Stimulated activated CD4-positive, alpha-beta T cell treated with anti-CD3 and anti-CD28 coated beads, Interleukin-15, amount 100 ng/mL, for 48 hours (primary cell): ENCODE measurements at places on chromosomes 11 and 22.

GRCh38 chr22:48863965-48864528, 963.6 kb downstream of the BRD1 start:
- no peak for DNase-seq

- DNase-seq = no peak
Measured at GRCh38 chr11:69918231-69918937, 99.2 kb upstream of the FGF3 start.

DNA sequence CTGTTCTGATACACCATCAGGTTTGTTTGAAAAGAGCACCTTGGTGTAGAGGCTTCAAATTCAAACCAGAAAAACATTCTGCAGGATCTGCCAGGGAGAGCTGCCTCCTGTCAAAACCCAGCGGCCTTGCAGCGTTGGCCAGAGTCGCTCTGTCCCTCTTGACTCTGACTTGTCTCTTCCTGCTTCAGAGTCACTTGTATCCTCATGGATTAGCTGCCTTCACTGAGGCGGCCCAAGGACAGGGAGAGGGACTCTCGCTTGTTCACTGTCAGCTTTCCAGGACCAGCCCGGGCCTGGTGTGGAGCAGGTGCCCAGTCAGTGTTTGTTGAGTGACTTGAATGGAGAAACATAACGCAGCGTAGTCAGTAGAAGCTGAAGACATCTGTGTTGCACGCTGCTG, 18.0 kb downstream of the TBC1D22A start:
- no peak for DNase-seq

DNA sequence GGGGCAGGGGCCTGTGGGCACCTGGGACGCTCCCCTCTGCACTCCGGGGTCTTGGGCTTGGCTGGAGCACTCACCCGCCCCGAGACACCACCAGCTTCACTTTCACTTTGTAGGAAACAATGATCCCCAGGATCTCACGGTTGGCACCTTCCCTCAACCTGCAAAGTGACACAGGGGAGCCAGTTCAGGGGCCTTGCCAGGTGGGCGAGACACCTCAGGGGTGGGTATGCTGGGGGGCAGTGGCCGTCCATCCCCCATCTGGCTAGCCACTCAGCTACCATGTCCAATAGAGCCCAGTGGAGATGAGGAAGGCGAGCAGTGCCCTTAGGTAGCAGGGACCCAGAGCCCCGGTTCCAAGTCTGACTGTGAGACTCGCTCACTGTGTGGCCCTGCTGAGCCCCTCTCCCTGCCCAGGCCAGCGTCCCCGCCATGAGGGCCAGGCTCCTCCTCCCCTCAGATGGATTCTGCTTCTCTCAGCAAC, 32.3 kb downstream of the TPBGL start:
- no peak for DNase-seq

DNA sequence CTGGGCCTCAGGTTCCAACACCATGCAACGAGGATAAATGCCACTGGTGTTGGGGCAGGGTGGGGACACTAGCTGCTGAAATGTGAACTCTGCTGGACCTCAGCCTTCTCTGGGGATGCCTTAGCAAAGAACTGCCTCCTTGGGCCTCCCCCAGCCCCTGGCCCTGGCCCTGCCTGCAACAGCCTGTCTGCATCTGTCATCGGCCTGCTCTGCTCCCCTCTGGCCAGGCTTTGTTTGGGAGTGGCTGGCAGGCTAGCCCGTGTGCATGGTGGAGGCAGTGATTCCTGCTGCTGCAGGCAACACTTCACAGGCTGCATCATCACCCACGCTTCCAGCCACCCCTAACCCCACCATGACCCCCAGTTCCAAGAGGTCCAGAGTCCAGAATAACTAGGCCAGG, 11.5 kb upstream of the MYOD1 start:
- DNase-seq = no peak

DNA sequence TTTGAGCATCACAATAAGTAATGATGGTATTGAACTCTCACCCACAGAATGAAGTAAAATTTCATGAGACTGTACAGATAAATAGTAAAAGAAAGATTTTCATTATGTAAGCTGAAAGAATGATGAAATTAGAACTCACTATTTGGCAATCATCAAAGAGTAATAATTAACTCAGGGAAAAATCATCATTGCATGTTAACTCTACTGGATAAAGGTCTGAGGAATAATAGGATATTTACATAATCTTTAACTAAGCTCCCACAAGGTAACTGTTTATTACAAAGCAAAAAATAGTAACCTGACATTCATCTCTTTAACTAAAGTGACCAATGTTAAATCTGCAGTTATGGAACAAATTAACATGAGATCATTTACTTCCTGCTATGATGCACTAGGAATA, 739.9 kb downstream of the FAM181B start:
- DNase-seq = no peak

DNA sequence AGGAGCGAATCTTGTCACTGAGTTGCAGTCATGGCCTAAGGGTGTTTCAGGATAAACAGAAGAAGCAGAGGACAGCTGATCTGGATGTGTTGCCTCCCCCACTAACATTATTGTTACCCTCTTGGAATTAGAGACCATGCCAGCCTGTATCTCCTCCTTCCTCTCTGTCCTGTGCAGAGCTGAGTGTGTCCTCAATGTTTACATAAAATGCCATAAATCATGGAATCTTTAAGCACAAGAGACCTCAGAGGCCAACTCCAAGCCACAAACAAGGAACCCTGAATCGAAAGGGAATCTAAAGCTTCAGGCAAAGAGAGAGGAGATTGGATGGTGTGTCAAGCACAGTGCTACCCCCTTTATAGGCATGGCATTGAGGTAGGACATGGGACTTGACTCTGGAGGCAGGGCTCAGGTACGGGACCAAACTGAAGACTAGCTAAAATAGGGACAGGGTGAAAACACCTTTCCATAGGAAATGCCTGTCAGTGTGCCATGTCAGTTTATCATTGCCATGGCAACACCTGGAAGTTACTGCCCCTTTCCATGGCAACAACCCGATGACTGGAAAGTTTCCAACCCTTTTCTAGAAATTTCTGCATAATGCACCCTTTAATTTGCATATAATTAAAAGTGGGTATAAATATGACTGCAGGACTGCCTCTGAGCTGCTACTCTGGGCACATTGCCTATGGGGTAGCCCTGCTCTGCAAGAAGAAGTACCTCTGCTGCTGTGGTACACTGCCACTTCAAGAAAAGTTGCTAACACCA, 489.7 kb downstream of the MIAT start:
- DNase-seq = no peak

GRCh38 chr11:131649856-131650255, 279.4 kb downstream of the NTM start:
- no peak for DNase-seq
